ENCODE measurements at places on chromosomes 6 and 20.

DNA sequence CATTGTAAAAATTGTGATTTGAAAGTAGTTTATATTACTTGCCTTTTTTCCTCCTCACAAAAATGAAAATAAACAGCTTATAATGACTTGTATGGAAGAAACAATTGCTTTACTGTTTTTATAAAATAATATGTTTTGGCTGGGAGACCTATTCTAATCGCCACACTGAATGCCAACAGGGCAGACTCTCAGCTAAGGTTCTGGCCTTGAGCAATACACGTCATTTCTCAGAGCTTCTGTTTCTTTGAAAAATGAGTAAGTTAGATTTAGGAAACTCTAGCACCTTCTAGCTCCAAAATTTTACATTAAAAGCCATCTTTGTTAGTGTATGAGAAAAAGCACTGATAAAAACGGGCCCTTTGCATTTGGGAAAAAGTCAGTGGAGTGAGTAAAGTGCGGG is 166.6 kb downstream of the ARID1B start:
- DNase-seq = no peak

- DNase-seq = no peak
Measured at GRCh38 chr6:159890201-159890600, 587 bp upstream of the MAS1 start.

GRCh38 chr20:30892541-30893345 is 364.7 kb upstream of the DEFB115 start:
- no peak for DNase-seq

- DNase-seq = no peak
Measured at GRCh38 chr6:13419422-13420195, 67.8 kb downstream of the GFOD1 start.

DNA sequence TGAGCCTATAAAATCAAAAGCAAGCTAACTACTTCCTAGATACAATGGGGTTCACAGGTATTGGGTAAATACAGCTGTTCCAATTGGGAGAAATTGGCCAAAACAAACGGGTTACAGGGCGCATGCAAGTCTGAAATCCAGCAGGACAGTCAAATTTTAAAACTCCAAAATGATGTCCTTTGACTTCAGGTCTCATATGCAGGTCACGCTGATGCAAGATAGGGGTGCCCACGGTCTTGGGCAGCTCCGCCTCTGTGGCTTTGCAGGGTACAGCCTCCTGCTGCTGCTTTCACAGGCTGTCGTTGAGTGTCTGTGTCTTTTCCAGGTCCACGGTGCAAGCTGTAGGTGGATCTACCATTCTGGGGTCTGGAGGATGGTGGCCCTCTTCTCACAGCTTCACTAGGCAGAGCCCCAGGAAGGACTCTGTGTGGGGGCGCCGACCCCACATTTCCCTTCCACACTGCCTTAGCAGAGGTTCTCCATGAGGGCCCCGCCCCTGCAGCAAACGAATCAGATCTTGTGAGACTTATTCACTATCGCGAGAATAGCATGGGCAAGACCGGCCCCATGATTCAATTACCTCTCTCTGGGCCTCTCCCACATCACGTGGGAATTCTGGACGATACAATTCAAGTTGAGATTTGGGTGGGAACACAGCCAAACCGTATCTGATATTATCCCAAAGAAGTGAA is 11.9 kb upstream of the SMIM29 start:
- no peak for DNase-seq

DNA sequence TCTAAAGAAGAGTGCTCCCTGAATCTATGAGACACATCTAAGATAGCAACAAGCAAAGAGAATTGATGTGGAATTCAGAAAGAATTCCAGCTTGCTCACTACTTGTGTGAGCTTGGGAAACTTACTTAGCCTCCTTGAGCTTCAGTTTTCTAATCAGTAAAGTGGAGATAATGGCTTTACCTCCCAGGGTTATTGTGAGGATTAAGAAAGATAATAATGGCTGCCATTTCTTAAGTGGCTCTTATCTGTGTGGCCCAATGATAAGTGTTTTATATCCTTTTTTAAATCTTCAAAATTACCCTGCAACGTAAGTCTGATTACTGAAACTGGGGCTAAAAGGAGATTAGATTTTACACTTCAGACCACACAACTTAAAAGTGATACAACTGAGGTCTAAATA is 418.5 kb downstream of the LMBRD1 start:
- peak; percentile 59 for DNase-seq

DNA sequence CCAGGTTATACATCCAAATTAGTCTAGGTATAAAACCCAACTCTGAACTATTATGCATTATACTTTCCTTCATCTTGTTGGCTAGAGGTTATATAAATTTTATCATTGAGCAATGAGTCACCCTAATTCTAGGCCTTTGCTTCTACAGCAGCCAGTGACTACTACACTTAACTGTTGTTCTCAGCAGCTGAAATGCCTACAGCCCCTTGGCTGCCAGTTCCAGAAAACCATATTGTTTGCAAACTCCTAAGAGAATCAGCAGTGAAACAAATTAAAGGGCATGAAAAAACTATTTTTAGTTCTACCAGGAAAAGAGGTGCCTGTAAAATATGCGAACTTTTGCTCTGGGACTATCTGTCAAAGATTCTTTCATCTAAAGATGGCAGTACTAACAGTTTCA is 292.8 kb downstream of the FRK start:
- no peak for DNase-seq

- DNase-seq = no peak
Measured at GRCh38 chr20:14877301-14878028, 540.1 kb upstream of the FLRT3 start.

- DNase-seq = peak; percentile 51
Measured at GRCh38 chr6:41894366-41895299, 542 bp downstream of the USP49 start.
